Caudate nucleus (tissue), 63 donors: ENCODE measurements at places on chromosomes 5 and 9.

GRCh38 chr5:133653760-133654049 is 41.4 kb upstream of the FSTL4 start:
- no peak for DNase-seq

DNA sequence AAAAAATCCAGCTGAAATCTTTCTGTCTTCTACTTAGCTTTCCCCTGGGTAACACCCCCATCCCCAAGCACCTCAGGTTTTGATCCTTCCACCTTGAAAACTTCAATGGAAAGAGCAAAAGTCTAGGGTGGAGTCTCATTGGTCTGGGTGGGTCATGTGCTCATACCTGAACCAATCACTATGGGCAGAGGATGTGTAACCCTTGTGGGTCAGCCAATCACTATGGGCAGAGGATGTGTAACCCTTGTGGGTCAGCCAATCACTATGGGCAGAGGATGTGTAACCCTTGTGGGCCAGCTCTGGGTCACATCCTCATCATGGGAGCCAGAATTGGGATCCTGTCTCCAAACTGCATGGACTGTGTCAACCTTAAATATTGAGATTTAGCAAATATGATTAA is 18.5 kb downstream of the NAIF1 start:
- no peak for DNase-seq

DNA sequence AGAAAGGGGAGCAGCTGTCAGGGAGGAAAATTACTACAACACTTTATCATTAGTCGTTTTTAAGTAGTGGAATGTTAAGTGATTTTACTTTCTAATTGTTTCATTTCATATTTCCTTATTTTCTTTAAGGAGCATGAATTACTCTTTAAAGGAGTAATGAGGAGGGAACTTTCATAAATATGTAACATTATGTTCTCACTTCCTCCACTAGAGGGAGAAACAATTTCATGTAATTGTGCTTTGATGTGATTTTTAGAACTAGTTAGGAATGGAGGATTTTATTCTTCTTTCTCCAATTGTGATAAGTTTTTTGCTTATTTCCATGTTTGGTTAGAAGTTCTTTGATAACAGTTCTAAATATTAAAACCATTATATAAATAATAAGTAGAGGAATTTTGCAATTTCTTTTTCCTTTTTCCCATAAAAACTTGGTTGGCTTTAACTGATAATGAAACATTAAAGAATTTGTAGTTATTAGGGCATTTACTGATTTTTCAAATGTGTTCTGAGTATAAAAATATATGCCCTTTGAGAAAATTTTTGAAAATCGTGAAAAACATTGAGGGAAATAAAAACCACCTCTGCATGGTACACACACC is 25.6 kb downstream of the CEP78 start:
- no peak for DNase-seq

DNA sequence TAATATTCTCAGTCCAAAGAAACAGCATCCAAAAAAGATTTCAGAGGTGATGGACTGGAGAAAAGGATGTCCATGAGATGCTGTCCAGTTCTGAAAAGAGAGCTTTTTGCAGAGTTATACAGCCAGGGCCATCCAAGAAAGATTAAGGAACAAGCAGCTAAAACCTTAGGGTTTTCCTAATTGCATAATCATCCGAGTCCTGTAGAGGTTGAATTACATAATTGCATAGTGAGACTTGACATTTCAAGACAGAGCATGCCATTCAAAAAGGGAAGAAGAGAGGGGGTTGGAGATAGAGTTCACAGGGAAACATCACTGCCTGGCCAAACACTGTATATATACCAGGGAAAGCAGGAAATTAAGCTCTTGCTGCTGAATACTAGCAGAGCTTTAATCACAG is 1729.2 kb upstream of the WWC1 start:
- DNase-seq: no peak

DNA sequence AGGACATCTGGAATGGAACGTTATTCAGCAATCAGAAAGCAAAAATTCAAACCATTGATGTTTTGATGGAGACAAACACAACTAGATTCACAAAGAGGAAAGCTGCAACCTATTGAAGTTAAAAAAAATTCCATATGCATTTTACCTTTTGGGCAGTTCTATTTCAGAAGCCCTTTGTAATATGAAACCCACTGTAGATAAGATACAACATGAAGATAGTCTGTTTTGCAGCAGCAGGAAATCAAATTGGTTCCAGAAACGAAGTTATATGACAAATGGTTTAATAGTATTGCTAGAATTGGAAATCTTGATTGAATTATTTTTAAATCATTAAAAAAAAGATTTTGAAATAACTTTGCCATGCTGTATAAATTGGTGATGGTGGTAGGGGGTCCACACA is 872 bp downstream of the LIX1 start:
- DNase-seq: no peak

DNA sequence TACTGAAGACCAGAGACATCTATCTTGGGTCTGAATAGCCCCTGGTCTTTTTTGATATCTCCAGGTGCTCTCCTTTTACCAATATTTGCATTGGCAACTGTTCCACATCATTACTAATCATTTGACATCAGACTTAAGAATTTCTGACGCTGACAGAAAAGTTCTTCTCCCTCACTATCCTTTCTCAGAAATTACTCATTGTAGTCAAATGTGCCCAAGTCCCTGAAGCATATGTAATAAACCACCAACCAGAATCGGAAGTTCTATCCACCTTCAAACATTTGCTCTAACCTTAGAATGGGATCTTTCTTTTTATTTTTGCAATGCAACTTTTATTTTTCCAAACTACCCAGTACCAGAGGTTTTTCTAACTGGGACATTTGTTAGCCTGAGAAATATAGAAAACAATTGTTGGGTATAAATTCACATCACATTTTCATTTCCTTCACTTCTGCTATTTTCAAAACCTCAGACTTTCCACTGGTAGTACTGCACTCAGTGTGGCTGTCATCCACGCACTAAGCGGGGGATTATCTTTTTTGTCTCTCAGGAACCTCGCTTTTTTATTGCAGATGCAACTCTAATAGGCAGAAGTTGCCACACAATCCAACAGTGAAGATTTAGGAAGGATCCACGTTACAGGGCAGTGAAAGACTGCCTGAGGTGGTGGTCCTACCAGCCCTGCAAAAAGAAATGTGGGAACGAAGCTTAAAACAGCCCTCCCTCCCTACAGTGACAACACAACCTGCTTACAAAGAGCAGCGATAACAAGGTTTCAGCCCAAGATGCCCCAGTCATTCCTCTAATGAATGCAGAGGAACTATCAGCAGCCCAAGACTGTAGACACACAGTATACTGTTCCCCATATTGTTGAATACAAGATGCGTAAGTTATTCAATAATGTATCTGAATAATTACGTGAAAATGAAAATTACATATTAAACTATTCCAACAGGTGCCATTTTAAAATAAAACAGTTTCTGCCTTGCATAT is 201.2 kb downstream of the EBF1 start:
- DNase-seq: no peak

DNA sequence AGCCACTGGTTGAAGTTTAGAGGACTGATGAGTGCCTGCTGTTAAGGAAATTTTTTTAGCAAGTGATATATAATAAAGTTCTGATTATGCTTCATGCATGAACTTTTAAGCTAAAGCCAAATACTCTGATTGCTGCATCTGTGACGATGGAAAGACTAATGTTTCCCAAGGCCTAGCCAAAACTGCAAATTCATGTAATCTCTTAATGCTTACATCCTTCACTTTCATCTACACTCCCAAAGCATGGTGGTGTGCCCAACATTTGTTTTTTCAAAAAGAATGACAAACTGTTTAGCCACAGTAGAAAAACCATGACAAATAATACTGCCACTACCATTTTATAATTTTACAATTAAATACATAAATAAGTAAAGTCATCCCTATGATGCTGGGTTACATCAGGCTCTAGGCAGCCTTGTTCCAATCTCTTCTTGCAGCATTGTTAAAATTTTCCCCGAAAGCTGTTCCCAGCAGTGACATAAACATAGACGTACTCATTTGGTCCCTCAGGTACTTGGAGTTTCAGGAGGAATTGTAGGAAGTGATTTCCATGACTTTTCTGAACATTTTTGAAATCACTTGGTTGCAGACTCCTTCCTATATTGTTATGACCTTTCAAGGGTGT is 625.3 kb upstream of the DMAC1 start:
- no peak for DNase-seq

DNA sequence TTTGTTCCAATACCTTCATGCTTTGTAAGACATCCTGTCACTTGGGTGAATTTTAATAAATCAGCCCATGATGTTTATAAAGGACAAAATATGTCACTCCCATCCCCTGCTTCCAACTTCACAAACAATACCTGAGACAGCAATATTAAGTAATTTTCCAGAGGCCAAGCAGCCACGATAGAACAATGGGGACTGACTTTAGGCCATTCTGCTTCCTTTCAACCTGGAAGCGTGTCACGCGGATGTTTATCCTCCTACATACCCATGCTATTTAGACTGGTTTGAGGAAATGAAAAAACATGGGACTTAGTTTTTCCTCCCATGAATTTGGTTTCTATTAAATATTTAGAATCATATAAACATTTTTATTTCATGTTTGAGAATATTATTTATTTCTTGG is 82.9 kb downstream of the GRAMD2B start:
- DNase-seq: no peak

- no peak for DNase-seq
Measured at GRCh38 chr9:4321554-4321953, 21.7 kb upstream of the GLIS3 start.

GRCh38 chr9:91761362-91761761 is 188.7 kb downstream of the ROR2 start:
- DNase-seq: no peak

GRCh38 chr5:72681781-72682180 is 134.7 kb upstream of the TNPO1 start:
- DNase-seq: no peak

GRCh38 chr5:140236891-140237598 is 62.1 kb downstream of the CYSTM1 start:
- no peak for DNase-seq

GRCh38 chr5:123204251-123204650 is 115.2 kb downstream of the PRDM6 start:
- no peak for DNase-seq

DNA sequence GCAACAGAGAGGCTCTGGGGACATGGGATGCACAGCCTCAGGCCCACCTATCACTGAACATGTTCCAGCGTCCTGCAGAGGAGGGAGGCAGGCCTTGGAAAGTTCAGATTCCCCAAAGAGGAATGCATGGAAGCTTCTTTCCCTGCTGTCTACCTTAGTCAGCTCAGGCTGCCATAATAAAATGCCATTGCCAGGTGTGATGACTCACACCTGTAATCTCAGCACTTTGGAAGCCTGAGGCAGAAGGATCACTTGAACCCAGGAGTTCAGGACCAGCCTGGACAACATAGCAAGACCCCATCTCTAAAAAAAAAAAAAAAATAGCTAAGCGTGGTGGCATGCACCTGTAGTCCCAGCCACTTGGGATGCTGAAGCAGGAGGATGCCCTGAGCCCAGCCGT is 24.5 kb upstream of the TOR1B start:
- DNase-seq: no peak

GRCh38 chr9:98881356-98881755 is 62.4 kb upstream of the COL15A1 start:
- DNase-seq: no peak

DNA sequence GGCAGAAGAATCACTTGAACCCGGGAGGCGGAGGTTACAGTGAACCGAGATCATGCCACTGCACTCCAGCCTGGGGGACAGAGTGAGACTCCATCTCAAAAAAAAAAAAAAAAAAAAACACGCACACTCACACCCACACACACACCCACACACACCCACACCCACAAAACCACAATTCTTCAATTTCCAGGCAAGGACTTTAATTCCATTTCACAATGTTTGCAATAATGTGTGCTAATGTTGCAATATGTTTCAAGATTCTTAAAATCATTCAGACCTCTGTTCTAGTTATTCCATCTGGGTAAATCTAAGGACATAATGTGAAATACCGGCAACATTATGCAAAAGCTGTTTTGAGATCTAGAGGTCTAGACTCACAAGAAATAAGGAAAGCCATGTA is 28.3 kb downstream of the CCDC69 start:
- no peak for DNase-seq

GRCh38 chr5:120690621-120691407 is 226.7 kb downstream of the PRR16 start:
- DNase-seq: no peak

DNA sequence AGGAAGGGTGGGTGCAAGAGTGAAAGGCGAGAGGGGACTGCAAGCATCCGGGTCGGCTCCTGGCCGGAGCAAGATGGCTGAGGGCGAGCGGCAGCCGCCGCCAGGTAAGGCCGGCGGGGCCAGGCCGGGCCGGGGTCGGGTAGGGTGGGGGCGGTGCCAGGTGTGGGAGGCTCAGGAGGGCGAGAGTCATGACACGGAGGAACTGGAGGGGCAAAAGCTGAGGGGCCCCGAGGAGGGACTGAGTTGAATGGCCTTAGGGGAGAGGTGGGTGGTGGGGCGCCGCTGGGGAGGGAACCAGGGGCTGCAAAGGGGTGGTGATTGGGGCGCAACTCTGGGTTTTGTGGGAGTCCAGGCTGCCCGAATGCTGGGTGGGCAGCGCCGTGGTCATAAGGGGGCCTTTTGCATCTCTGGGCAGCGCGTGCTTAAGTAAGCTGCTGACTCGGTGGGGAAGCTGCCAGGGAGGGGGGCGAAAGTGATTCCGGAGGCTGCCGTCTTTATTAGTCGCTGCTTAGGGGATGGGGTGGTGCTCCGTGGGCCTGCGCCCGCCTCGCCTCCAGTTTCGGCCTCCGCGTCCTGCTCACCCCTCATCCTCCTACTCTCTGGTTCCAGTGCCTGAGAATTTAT is 425 bp downstream of the PTPA start:
- DNase-seq: no peak

DNA sequence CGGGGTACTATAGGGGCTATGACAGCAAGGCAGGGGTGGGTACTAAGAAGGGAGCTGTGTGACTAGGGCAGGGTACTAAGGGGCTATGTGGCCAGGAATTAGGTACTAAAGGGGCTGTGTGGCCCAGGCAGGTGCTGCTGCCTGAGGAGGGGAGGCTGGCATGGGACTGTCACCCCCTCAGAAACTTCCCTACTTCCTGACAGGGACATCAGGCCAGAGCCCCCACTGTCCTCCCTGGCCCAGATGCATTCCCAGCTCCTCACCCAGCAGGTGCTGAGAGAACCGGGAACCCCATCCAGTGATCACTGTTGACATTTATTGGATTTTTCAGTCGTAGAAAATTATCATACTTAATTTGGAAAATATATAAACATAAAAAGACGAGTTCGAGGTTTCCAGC is 26.6 kb downstream of the IRX2 start:
- DNase-seq: no peak

DNA sequence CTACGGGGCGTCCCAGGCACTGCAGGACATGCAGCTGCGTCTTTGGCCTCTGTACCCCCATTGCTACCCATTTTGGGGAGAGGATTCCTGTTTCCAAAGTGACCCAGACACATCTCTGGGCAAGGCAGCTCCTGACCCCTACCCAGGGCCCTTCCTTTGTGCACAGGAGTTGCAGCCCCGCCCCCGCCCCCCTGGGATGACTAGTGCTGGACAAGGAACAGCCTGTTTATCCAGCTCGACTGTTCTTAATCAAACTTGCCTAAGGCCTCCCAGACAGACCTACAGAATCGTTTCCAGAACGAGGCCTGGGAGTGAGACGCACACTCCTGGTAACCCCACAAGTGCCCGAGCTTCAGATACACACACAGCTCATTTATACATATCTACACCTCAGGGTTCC is 13.2 kb downstream of the DIPK1B start:
- no peak for DNase-seq
